ENCODE measurements at places on chromosomes 1 and 21. TPM values are rescaled to one million over a fixed set of nuclear protein-coding genes. Genes with fewer than 3 reads are reported as not detected.

DNA sequence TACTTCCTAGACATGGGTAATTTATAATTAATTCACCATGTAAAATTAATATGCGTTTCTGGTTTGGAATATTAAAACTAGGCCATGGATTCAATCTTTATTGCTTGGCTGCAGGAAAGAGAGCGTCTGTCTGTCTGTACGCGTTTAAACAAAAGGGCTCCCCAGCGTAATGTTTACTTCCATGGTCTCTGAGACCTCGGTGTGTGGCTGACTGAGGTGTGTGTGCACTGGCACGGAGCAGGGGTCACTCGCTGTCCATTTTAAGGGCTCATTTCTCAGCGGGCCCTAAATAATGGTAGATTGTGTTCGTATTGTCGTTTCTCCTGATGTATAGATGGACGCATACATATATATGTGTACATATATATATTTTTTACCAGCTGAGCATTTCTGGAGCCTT, 119.6 kb downstream of the ATG4C start:
- no peak for DNase-seq

DNA sequence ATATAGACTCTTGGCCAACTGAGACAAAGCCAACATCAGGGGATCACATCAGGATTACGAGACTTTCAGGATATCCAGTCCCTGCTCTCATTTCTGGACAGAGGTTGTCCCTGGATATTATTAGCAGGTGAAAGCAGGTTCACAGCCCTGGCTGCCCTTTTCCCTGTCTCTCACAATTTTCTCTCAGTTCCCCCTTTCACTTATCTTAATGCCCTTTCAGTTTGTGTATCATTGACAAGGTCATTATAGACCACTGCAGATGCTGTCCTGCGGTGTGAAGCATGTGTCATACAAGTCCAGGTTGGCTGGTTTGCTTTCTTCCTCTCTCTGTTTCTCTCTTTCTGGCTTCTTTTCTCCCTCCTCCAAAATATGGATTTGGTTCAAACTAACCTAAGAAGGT, 2.1 kb upstream of the KLHDC9 start:
- no peak for DNase-seq

DNA sequence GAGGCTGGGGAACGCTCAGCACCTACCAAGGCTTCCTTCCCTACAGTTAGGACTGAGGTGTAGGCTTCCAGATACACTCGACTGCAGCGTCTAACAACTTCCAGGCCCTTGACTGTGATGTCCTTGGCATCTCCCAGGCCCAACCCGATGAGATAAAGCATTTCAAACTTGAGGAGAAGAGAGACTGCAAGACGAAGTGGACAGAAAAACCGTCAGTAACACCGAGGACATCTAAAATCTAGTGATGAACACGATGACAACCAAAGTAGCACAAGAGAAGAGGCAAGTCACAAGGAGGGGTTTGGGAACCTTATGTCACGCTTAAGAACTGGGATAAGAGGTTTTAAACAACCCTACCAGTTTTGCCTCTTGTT, 314 bp downstream of the DPH5 start:
- no peak for DNase-seq

GRCh38 chr1:71166178-71167173, 85.6 kb upstream of the ZRANB2 start:
- peak; percentile 25 for DNase-seq

The PIK3CD gene
- polyA plus RNA-seq, result 6.1 TPM

GRCh38 chr21:29985866-29986265, 46.1 kb upstream of the GRIK1 start:
- DNase-seq, result no peak

DNA sequence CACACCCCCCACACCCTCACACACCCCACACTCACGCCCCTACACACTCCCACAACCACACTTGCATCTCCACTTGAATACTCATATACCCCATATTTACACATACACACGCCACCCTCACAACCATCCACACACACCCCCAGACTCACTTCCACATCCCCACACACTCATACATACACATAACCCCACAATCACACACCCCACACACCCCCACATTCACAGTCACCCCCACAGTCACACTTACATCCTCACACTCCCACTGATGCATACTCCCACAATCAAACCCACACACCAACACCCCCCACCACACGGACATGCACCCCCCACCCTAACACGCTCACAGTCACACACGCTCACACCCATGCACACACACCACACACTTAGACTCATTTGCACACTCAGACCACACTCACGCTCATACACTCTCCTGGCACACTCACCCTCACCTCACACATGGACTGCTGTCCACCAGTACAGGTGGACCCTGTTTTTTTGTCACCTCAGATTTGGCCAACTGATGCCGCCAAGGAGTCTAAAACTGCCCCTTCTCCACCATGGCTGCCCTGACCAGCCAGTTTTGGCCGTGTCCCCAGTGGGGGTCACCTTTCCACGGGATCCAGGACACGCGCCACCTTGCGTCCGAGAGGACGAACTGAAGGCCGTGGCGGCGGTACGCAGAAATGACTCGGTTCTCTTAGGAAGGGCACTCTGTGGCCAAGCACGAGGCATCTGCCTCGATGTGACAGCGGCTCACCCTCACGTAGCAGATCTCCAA, 45.3 kb upstream of the EDN2 start:
- DNase-seq, result no peak

Measured in right lung (tissue), 10 donors.